GM12864 (cell line): ENCODE measurements at places on chromosomes 3 and 15.

DNA sequence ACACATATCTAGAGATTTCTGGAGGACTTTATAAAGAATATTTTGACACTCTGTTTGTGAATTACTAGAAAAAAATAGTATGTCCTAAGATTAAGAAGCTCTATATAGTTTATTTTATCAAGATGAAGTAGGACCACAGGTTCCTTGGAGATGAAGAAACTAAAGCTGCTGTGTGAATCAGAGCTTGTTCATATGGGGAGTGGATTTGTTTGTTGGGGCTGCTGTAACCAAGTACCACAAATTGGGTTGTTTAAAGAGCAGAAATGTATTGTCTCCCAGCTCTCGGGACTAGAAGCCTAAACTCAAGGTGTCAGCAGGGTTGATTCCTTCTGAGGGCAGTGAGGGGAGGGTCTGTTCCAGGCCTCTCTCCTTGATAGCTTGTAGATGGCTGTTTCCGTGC lies 270.6 kb upstream of the UMPS start:
- DNase-seq, result no peak

DNA sequence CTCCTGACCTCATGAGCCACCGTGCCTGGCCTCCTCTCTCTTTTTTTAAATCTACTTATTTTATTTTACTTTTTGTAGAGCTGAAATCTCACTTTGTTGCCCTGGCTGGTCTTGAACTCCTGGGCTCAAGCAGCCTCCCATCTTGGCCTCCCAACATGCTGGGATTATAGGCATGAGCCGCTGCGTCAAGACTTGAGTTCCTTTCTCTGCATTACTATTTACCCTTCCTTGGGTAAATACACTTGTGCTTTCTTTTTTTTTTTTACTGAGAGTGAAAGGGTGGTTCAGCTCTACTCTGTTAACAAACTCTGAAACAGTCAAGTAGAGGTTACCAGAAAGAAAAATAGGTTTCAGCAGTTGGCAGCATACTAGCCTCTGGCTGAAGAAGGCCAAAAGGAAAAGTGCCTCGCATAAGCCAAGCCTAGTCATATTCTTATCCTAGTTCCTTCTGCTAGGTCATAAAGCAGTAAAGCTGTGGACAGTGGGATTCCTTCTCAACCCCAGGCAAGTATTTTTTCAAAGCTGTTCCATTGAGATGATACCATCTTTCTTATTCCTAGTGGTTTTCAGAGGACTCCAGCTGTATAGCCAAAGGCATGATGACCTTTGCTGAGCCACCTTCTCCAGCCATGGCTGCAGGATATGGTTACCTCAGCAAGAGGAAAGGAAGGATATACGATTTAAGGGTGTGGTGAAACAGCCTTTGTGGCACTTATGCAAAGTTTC lies 135.1 kb downstream of the RBPMS2 start:
- no peak for DNase-seq

DNA sequence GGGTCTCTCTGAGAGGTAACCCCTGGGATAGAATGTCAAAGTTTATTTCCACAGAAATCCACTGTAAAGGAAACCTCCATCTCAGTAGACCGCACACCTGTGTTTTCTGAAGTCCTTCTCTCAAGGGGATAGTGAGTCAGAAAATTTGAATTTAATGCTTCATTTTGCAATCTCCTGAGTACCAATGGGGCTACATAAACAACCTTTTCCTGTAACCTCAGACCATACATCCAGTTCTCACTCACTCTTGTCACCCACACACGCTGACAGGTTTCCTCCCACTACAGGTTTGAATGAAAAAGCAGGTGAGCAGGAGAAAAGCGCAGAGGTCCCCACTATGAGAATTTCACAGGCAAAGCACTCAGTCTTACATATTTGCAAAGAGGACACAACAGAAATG lies 165.3 kb upstream of the MCTP2 start:
- DNase-seq, result no peak

DNA sequence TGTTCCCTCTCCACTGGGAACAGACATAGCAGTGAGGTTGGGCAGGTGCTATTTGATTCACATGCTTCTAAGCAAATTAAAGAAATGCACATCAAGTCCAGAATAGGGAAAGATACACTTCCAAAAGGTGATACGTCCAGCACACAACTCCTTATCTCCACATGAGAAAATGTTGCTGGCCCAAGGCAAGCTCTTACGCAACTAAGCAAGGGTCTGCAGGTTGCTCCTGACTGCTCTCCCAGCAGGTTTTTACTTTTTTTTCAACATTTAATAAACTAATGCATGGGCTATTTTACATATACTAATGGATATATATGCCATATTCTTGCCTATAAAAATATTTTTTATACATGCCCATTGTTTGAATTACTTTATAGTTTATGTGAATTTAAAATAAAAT lies 818.5 kb upstream of the ROBO1 start:
- DNase-seq, result no peak

DNA sequence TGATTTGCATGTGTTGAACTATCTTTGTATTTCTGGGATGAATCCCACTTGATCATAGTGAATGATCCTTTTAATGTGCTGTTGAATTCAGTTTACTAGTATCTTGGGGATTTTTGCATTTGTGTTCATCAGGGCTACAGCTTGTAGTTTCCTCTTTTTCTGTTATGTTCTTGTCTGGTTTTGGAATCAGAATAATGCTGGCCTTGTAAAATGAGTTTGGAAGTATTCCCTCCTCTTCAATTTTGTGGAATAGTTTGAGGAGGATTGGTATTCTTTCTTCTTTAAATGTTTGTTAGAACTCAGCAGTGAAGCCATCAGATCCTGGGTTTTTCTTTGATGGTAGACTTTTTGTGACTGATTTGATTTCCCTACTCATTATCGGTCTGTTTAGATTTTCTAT lies 63.1 kb upstream of the FBN1 start:
- no peak for DNase-seq

- DNase-seq, result no peak
Measured at GRCh38 chr3:14811684-14812083, 7.1 kb upstream of the FGD5 start.

DNA sequence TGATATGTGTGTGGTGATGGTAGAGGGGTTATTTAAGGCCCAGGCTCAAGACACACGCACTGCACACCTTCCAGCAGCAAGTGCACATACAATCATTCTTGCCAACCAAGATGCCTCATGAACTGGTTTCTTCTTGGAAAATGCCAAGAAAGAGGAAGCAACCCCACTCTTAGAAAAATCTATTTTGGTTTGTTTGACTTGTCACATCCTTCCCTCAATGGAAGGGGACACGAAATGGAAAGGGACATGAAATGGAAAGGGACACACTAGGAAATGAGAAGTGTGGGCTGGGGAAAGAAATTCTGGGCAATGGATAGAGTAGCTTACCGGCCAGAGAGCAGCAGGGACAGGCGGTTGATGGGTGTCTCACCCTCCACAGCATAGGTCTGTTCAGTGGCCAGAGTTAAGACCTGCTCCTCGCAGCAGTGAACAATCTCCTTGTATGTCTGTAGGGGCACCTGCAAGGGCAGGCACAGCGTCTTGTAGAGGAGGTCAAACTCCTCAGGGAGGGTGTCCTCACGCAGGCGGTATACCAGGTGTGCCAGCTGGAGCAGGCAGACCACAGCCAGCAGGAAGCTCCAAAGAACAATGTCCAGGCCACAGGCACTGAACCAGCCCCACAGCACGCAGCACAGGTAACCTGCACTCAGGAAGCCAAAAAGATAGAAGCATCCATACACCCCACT lies 640 bp downstream of the POPDC2 start:
- DNase-seq, result no peak

DNA sequence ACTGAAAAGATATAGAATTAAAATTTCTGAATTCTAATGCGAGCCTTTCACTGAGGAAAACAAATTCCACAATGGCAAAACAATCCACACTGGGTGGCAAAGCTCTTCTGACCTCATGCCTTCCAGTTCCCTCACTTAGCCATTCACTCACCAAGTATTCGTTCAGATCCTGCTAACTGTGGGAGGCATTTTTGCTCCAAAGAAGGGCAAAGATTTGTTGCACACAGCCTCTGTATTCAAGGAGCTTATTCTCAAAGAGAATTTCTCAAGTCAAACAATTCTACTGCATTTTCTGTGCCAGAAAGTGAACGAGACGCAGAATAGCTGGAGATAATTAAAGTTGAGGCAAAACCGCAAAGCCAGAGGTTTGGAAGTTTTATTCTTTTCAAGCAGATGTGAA lies 77.3 kb downstream of the CPNE4 start:
- no peak for DNase-seq

DNA sequence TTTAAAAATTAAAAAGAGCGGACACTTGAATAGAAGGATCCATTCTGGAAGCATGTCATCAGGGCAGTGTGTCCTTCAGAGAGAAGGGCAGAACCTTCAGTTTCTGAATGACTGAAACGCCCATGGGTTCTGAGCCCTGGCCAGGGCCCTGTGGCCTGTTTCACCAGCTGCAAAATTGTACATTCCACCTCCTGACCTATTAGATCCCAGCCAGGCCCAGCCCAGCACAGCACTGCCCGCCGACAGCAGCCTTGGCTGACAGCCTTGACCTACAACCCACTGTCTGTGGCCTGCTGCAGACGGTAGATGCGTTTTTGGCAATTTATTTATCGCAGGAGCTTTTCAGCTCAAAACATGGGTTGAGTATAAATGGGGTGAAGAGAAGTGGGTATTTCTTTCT lies 5.9 kb upstream of the POLG start:
- no peak for DNase-seq

GRCh38 chr3:117485841-117486240 lies 776.3 kb downstream of the TUSC7 start:
- DNase-seq, result no peak

DNA sequence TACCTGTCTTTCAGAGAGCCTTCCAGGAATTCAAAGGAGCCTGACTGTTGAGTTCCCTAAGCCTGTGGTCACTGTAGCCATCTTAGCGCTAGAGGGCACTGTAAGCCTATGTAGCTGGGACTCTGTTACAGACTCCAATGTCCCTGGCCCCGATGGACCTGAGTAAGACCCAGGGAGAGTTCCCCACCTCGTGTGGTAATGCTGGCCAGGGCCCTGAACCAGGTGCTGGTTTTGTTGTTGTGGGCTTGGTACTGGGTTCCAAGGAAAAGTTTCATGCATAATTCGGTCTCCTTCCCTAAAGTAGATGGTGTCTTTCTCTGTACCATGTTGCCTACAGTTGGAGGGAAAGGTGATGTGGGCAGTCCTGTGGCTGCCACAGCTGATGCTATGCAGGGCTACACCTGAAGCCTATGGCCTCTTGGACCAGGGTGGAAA lies 32.4 kb downstream of the CDAN1 start:
- peak; percentile 49 for DNase-seq

- DNase-seq, result no peak
Measured at GRCh38 chr15:79051941-79052731, 38.4 kb downstream of the RASGRF1 start.

DNA sequence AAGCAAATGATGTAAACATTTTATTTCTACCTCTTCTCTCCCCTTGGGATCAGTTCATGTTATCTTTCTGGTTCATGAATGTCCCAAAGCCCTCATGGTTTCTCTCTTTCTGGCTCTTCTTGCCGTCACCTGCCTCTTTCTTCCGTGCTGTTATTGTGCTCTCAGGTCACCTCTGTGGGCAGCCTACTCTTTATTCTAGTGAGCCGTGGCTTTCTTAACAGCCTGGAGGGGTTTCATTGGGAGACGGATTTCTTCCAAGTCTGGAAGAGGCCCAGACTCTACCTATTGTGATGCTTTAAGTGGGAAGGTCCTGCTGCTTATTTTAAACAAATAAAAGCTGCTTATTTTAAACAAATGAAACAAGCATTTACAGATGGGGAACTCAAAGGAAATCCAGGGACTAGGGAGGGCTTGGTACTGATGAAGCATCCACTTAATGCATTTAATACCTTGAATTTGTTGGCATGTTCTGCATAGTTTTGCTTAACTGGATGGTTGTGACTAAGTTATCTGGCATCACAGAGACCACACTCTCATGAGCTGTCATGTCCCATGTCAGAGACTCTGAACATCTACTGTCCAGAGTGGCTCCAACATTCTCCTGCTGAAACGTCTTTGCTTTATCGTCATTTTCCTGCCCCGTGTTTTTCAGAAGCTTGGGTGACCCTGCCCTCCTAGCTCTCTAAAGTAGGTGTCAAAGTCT lies 443.3 kb downstream of the GABRG3 start:
- DNase-seq, result no peak

DNA sequence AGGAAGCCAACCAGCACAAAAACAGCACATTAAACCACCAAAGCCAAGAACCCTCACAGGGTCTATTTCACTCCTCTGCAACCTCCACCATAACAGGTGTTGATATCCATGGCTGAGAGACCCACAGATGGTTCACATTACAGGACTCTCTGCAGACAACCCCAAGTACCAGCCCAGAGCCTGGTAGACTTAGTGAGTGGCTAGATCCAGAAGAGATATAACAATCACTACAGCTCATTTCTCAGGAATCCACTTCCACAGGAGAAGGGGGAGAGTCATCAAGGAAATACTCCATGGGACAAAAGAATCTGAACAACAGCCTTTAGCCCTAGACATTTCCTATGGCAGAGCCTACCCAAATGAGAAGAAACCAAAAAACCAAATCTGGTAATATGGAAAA lies 168.1 kb upstream of the CD96 start:
- DNase-seq, result no peak

DNA sequence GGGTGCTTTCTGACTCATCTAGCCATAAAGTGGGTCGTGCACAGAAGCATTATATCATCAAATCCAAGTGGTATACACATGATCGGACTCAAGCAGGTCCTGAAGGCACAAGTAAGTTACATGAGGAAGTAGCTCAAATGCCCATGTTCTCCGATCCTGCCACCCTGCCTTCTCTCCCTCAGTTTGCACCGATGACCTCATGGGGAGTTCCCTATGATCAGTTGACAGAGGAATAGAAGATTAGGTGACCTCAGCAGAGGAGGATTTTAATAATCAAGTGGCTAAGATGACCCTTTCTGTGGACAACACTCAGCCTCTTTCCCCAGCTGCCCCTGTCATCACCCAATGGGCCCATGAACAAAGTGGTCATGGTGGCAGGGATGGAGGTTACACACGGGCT lies 149.5 kb downstream of the TBC1D5 start:
- no peak for DNase-seq
